ENCODE measurements at places on chromosomes 5 and 9.

DNA sequence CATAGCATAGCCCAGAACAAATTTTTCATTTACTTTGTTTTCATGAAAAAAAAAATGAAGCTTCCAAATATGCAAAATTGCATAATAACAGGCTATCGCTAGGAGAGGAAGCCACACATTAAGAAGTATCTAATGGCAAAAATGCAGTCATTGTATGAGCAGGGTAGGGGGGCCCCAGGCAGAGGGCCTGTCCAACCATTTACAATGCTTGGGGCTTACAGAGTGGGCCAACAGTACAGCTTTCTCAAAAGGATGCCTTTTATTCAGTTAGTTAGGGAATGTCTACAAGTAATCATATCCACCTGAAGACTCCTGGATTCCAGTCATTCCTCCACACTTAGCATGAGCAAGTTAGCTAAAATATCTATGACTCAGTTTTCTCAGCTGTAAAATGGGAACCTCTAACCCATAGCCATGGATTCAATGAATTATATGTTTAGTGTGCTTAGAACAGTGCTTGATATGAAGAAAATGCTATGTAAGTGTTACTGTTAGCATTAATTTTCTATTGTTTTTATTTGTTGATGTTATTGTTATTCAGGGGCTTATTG, 117.7 kb downstream of the GAS1 start:
- DNase-seq: no peak

DNA sequence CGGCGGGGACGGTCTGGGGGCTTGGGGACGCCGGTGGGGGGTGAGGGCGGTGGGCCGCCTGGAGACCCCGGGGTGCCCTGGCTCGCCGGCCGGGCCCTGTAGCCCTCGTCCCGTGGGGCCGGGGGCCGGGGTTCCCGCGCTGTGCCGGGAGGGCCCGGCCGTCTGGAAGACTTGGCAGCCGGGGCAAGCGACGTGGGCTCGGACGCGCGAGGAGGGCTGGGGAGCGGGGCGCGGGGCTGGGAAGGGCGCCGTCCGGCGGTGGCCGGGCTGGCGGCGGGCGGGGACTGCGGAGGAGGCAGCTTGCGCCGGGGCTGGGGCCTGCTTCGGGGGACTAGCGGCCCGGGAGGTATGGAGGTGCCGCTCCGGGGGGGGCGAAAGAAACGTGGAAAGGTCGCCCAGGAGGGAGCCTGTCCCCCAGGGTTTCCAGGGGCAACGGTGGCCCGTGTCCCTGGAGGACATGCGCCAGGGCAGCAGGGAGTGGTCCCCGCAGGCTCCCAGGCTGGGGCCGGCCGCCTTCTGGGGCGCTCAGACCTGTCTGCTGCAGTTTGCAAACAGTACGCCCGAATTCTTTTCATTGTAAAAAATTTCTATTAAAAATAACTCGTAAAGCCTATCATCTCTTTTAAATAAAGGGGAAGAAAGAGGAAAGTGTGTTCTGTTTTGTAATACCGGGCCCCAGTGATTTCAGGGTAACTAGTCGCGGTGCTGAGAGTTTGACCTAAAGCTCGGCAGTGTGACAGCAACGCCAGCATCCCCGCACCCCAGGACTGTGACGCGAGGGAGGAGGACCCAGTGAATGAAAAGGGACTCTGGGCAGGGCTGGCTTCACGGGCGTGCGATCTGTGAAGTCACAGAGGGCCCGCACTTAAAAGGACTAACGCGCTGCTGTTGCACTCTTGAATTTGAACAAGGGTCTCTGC, 752 bp upstream of the ANKH start:
- DNase-seq: peak; percentile 49

- no peak for DNase-seq
Observed at GRCh38 chr9:129999141-129999510, 43.9 kb downstream of the FNBP1 start.

- no peak for DNase-seq
Observed at GRCh38 chr5:176870110-176870591, 29.0 kb downstream of the HK3 start.

DNA sequence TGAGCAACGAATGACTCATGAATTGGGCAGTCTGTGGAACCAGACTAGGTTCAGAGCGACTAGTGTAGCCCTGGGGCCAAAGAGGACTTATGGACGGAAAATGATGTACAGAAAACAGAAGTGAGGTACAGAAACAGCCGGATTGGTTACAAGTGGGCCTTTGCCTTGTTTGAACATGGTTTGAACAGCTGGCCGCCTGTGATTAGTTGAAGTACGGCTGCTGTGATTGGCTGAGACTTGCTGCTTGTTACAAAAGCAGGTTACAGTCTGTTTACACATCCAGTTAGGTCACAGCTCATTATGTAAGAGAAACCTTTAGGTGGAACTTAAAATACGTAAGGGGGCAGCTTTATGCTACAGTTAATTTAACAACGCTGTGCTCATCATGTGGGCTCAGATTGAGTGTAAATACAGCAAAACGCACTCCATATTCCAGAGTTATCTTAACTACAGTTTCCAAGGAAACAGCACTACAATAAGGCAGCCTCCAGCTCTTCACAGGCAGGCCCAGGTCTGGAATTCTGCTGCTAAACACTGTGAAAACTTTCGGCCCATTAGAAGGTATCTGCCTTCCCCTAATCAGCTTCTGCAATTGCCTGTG, 6.5 kb downstream of the AMACR start:
- no peak for DNase-seq

- DNase-seq: no peak
Observed at GRCh38 chr9:128683340-128684064, 5.5 kb upstream of the SET start.

- DNase-seq: no peak
Observed at GRCh38 chr5:40871177-40871576, 30.0 kb downstream of the CARD6 start.

- DNase-seq: no peak
Observed at GRCh38 chr5:90092734-90093133, 316.8 kb downstream of the CETN3 start.
